ENCODE measurements at places on chromosomes 5 and 9.

GRCh38 chr5:178861627-178862026 lies 1.9 kb downstream of the ZNF354B start:
- no peak for DNase-seq

- DNase-seq, result no peak
Measured at GRCh38 chr5:22352493-22352892, 500.7 kb downstream of the CDH12 start.

- DNase-seq, result no peak
Measured at GRCh38 chr5:170273968-170274710, 23.4 kb downstream of the LCP2 start.

DNA sequence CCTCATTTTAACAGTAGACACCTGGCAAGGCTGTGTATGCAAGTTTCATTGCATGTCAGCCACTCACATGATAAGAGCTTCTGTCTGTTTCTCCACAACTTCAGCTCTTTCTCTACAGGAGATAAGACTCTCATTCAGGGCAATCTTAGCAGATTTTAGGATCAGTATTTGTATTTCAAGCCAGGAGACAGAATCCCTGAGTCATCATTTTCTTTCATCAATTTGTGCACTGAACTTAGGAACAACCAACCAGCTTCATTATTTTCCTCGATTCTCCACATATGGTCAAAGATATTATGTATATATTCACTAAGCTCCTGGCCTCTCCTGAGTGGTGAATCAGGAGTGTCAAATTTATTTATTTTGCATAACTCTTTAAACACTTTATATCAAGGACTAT lies 181.8 kb upstream of the CCNH start:
- no peak for DNase-seq

- DNase-seq, result no peak
Measured at GRCh38 chr5:54443270-54443669, 12.2 kb upstream of the HSPB3 start.
